Muscle of arm (tissue), 14 donors: ENCODE measurements at places on chromosomes 3 and 15. TPM values are rescaled to one million over a fixed set of nuclear protein-coding genes. Genes with fewer than 3 reads are reported as not detected.

GRCh38 chr3:197801891-197802778 is 11.1 kb downstream of the LRCH3 start:
- no peak for DNase-seq

COL6A6 gene
- 106 TPM for polyA plus RNA-seq

GRCh38 chr3:25235466-25235865 is 192.6 kb upstream of the RARB start:
- DNase-seq: no peak

SRP14 gene
- 341 TPM for polyA plus RNA-seq

IL17RD gene
- polyA plus RNA-seq: 26.4 TPM

- no peak for DNase-seq
Measured at GRCh38 chr3:152046280-152046679, 172.8 kb downstream of the SUCNR1 start.

CNTN3 gene
- polyA plus RNA-seq: not detected
